SIG-M5 (cell line): ENCODE measurements at places on chromosomes 13 and 19.

GRCh38 chr19:5143471-5144411, 174.8 kb downstream of the KDM4B start:
- DNase-seq = no peak

DNA sequence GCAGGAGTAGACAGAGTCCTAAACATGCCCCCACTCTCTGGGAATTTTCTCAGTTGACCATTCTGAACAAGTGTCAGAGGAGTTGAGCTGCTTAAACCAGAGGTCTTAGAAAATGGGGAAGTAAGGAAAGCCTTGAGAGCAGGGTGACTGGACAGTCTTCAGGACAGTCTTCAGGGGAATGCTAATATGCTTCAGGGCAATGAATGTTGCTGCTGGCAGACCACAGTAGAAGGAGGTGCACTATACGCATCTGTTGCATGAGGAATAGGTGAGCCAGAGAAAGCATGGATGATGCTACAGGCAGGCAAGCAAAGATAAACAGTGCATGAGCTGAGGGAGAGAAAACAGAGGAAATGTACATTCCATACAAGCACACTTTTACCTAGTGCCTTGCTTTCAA, 196.6 kb upstream of the GPR12 start:
- no peak for DNase-seq

DNA sequence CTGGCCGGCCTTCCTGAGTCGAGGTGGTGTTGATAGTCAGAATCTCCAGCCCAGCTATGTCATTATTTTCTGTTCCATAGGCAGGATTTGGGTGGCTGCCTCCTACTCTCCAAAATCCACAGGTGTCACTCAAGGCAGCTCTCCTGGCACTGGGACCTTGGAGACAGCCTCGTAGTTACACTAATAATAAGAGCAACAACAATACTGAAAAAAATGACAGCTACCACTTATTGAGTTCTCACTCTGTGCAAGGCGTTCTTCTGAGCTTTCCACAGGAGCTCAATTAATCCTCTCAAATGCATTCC, 12.2 kb upstream of the KLK12 start:
- no peak for DNase-seq

GRCh38 chr13:39433651-39434050, 169.3 kb downstream of the LHFPL6 start:
- DNase-seq = no peak

DNA sequence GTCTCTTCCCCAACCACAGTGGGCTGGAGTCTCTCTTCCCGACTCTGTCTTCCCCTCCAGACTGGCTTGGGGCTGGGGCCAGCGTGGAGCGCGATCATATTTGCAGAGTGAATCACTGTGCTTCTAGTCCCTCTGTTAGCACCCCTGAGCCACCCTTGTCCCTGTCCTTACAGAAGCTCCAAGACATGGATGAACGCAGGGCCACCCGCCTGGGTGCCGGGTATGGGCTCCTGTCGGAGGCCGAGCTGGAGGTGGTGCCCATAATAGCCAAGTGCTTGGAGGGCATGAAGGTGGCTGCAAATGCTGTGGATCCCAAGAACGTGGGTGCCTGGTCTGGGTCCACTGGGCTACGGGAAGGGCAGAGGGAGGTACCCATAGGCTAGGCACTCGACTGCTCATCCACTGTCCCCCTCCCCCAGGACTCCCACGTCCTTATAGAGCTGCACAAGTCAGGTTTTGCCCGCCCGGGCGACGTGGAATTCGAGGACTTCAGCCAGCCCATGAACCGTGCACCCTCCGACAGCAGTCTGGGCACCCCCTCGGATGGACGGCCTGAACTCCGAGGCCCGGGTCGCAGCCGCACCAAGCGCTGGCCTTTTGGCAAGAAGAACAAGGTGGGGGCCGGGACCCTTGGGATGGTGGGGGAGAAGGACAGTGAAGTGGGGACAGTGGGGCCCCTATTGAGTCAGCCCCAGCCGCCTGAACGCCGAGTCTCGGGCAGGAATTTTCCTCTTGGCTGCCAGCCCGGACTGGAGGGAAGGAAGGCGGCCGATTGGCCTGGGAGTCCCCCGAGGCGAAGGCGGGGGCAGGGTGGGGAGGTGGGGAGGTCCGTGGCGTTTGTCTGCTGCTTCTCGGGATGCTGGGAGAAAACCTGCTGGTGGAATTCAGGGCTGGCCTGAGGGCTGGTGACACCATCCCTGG, 5.2 kb downstream of the TRIP10 start:
- DNase-seq = no peak

DNA sequence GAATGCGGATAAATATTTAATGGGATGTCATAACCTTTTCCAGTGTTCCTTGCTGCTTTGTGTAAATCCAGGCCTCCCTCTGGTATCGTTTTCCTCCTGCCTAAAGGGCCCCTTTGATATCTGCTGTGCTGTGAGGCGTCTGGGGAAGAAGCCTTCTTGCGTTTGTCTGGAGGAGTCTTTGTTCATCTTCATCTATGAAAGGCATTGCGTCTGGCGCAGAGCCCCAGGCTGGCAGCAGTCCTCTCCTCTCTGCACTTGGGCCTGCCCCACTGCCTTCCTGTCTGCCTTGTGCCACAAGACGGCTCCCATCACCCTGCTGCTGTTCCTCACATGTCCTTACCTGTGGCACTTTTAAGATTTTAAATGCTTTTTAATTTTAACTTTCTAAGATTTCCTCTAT, 9.8 kb downstream of the PROZ start:
- DNase-seq = no peak

DNA sequence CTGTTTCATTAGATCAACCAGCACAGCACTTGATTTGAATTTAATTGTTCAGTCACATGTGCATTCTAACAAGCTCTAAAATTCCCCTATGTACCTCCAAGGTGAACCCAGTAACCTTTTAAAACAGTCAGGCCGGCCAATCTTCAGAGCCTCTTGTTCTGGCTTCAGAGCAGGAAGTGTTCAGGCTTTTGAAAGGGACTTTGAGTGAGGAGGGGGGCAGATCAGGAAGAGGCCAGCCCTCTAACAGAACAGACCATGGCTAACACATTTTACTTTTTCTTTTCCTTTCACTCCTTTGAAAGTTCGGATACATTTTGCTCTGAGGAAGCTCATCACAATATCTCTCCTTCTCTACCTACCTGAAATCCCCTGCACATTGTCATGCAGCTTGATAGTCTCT, 390.3 kb downstream of the TBC1D4 start:
- no peak for DNase-seq

GRCh38 chr13:97726664-97727280, 226.7 kb upstream of the IPO5 start:
- no peak for DNase-seq

- DNase-seq = no peak
Measured at GRCh38 chr19:19860756-19861390, 4.8 kb upstream of the ZNF253 start.

DNA sequence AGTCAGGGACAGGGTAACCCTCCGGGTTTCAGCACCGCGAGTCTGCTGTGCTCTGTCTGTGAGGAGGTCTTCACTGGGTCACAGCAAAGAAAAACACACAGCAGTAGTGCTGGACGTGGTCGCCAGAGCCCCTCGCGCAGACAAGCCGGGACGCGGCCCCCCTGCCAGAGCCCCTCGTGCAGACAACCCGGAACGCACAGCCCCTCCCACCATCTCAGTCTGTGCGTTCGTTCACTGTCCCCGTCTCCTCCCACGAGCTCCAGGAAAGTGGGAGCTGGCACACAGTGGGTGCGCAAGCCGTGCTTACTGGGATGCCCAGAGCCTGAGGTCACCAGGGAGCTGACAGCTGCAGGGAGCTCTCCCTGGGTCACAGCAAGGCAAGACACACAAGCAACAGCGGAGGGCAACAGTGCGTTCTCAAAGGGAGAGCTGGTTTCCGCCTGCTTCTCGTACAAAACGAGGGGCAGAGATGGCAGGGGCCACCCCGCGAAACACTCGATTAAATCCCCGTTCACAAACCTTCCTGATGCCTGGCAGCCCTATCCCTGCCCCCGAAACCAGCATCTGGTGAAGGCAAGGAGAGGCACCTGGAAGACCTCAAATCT, 3.2 kb upstream of the PLPP2 start:
- no peak for DNase-seq

GRCh38 chr13:100529666-100530377, 58.8 kb downstream of the GGACT start:
- DNase-seq = no peak

- no peak for DNase-seq
Measured at GRCh38 chr19:35074426-35075201, 33.1 kb downstream of the HPN start.

GRCh38 chr13:27765650-27766049, 26.6 kb upstream of the GSX1 start:
- no peak for DNase-seq
